Astrocyte (in vitro differentiated cells and primary cell): ENCODE measurements at places on chromosomes 3 and 15. TPM values are rescaled to one million over a fixed set of nuclear protein-coding genes. Genes with fewer than 3 reads are reported as not detected.

The ZKSCAN7 gene
- 4.8 and 5.7 TPM in 2 replicates for total RNA-seq

The TEX55 gene
- not detected in 2 replicates for total RNA-seq

The BCL6 gene
- total RNA-seq, result 46.0 and 46.2 TPM in 2 replicates

The CPEB1 gene
- 15.4 and 18.5 TPM in 2 replicates for total RNA-seq

The ACP3 gene
- total RNA-seq, result not detected in 2 replicates

The CATSPER2 gene
- total RNA-seq, result 2.0 and 3.3 TPM in 2 replicates

The ABI3BP gene
- 1.1 and 2.1 TPM in 2 replicates for total RNA-seq

The ZNF80 gene
- not detected in 2 replicates for total RNA-seq

The SLC15A2 gene
- total RNA-seq, result 0.19 and 0.89 TPM in 2 replicates

The NDN gene
- 59.5 and 61.6 TPM in 2 replicates for total RNA-seq

The SNTN gene
- total RNA-seq, result not detected in 2 replicates

The OR5K2 gene
- total RNA-seq, result not detected in 2 replicates
